NCI-H1105 (cell line): ENCODE measurements at places on chromosomes 7 and 10.
A peak's percentile ranks its signal among the peaks of the same experiment; 100 is the strongest.

DNA sequence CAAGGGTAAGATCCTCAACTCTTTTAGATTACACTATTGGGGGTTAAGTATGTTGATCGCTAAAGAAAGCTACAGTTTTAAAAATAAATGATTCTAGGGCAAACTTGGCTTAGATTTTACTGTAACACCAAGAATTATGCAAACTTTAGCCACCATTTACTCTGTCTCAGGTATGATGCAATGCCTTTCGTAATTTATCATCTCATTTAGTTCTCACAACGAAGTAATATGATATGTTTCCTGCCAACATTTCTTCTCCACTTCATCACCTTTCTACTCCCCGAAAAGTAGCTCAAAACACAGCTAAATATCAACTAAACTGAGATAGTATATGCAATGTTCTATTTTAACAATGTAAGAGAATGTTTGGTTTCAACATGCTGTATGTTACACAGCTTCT lies 21.1 kb downstream of the FAM133B start:
- no peak for DNase-seq

GRCh38 chr7:131546583-131547141 lies 9.8 kb downstream of the PODXL start:
- no peak for DNase-seq

DNA sequence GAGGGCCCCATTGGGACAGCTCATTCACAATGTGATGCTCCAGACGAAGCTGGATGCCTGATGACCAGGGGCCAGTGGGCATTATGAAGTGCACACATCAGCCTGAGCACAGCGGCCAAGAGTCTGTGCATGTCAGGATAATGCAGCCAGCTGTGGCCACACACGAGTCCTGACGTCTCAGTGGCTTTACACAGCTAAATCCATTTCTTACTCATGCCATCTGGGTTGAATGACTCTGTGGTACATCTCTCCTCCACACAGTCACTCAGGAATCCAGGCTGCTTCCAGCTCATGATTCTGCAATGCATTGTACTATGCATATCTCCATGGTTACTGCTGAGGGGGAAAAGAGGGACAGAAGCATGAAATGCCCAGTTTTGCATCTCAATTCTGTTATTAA lies 123.6 kb downstream of the PRLHR start:
- DNase-seq = no peak

GRCh38 chr10:7787150-7787856 lies 490 bp downstream of the KIN start:
- no peak for DNase-seq

- DNase-seq = no peak
These were observed 75.0 kb downstream of the LHPP start for GRCh38 chr10:124536496-124537050.

- no peak for DNase-seq
These were observed 109.4 kb downstream of the PPP1R17 start for GRCh38 chr7:31796375-31796774.

- no peak for DNase-seq
These were observed 208.2 kb downstream of the SNX13 start for GRCh38 chr7:17732083-17732482.

DNA sequence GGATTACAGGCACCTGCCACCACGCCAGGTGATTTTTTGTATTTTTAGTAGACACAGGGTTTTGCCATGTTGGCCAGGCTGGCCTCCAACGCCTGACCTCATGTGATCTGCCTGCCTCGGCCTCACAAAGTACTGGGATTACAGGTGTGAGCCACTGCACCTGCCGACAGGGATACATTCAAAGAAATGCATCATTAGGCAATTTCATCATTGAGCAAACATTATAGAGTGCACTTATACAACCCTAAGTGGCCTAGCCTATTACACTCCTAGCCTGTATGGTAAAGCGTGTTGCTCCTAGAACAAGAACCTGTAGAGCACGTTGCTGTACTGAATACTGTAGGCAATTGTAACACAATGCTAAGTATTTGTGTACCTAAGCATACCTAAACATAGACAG lies 350.3 kb downstream of the GALNT17 start:
- peak; percentile 72 for DNase-seq

GRCh38 chr10:34088208-34088794 lies 726.8 kb downstream of the PARD3 start:
- DNase-seq = no peak

DNA sequence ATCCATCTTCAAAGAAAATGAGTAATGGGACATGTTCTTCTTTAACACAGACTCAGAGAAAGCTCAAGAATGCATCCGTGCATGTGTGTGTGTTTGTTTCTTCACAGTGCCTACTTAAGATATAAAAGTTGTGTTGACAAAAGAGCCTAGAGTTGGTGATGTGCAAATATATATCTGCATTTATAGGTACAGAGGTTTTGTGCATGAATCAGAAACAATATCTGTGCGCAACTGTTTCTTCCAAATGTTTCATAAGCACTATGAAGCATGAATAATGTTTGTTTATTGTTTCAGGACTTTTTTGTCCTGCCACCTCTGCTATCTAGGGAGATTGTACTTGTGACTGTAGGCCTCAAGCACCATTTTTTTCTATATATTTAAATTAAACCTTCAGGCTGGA lies 229.7 kb downstream of the CSTF2T start:
- DNase-seq = no peak

- no peak for DNase-seq
These were observed 130.5 kb downstream of the RALA start for GRCh38 chr7:39753823-39754325.

- DNase-seq = no peak
These were observed 118.1 kb downstream of the WDR11 start for GRCh38 chr10:120969219-120969645.

- DNase-seq = no peak
These were observed 721 bp downstream of the ARL3 start for GRCh38 chr10:102713539-102713813.

- DNase-seq = no peak
These were observed 75.0 kb downstream of the BICC1 start for GRCh38 chr10:58587676-58588075.

GRCh38 chr10:126702181-126702580 lies 31.7 kb upstream of the C10orf90 start:
- DNase-seq = no peak

- no peak for DNase-seq
These were observed 338.0 kb upstream of the MKI67 start for GRCh38 chr10:128463991-128464760.

- DNase-seq = no peak
These were observed 250.0 kb downstream of the BMPER start for GRCh38 chr7:34155220-34155908.
